ENCODE measurements at places on chromosomes 11 and 22. TPM values are rescaled to one million over a fixed set of nuclear protein-coding genes. Genes with fewer than 3 reads are reported as not detected.
A peak's percentile ranks its signal among the peaks of the same experiment; 100 is the strongest.

DNA sequence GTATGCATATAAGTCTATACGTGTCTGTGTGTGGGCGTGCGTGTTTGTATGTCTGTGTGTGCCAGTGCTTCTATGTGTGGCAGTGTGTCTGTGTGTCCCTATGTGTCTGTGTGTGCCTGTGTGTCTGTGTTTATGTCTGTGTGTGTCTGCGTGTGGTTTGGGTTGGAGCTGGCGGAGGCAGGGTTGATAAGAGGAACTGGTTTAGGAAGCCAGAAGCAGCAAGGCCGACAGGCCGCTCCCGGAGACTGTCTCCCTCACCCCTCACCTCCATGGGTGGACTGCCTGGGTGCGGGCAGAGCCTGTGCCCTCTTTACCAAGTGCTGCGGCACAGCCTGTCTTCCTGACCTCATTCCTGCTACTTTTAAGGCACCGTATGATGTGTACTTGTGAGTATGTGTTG, 327.1 kb upstream of the B3GAT1 start:
- H3K4me1 ChIP-seq, result peaks cover 42% of the 10 kb centered on the region
- H3K27ac ChIP-seq, result no peak overlapping the region
- H3K36me3 ChIP-seq, result no peaks in the 10 kb centered on the region
- no peaks in the 10 kb centered on the region for H3K27me3 ChIP-seq
- no peak overlapping the region for H3K4me3 ChIP-seq

GRCh38 chr22:40594924-40595323, 41.6 kb downstream of the MRTFA start:
- H3K36me3 ChIP-seq, result no peaks in the 10 kb centered on the region
- H3K27me3 ChIP-seq, result no peaks in the 10 kb centered on the region
- H3K4me3 ChIP-seq, result no peak overlapping the region
- peak overlapping the region; percentile 19 for H3K27ac ChIP-seq
- H3K4me1 ChIP-seq, result peaks cover 30% of the 10 kb centered on the region
- DNase-seq, result peak; percentile 80

The CCDC87 gene
- total RNA-seq, result 1.0 TPM

The BRSK2 gene
- total RNA-seq, result 32.8 TPM

The OR8B4 gene
- not detected for total RNA-seq

- H3K27me3 ChIP-seq, result no peaks in the 10 kb centered on the region
- H3K4me1 ChIP-seq, result no peaks in the 10 kb centered on the region
- no peak for DNase-seq
- H3K36me3 ChIP-seq, result peaks cover 5% of the 10 kb centered on the region
- no peak overlapping the region for H3K27ac ChIP-seq
These were observed 13.1 kb upstream of the CHRNA10 start for GRCh38 chr11:3684129-3684818.

GRCh38 chr11:46686886-46687795, 13.3 kb downstream of the ARHGAP1 start:
- H3K4me3 ChIP-seq, result no peak overlapping the region
- no peak for DNase-seq

GRCh38 chr11:61042961-61043540, 59.2 kb upstream of the CD5 start:
- no peaks in the 10 kb centered on the region for H3K27me3 ChIP-seq
- no peak overlapping the region for H3K27ac ChIP-seq
- no peaks in the 10 kb centered on the region for H3K36me3 ChIP-seq
- H3K4me1 ChIP-seq, result peaks cover 4% of the 10 kb centered on the region

All from Caco-2 (cell line).